ENCODE measurements at places on chromosomes 2 and 18.

DNA sequence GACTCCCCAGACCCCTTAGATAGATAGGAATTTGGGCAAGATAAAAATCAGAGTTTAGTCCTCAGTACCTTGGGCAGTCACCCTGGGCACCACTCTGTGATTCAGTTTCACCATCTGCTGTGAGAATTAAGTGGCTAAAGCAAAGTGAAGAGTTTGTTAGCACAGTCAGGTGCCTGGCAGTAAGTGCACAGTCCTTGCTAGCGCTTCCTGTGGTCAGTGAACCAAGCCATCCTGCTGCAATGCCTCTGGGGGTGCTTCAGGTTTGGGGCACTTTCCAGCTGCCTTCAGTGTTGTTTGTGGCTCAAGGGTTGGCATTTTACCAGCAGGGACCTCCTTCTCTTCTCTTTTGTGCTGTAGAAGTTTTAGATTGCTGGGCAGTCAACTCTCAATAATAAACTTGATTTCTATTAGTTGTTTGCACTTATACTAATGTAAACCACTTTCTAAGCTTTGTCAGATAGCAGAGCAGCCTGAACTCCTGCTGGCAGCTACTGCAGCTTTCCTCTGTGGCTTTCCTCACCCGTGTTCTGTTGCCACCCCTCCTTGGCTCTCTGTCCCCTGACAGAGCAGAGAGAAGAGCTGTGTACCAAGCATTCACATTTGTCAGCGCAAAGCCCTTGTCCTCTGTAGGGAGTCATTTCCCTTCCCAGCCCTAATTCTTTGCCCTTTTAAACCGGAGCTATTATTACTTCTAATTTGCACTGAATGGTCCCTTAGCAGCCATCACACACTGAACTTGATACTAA lies 48.4 kb upstream of the RMP24 start:
- no peak for DNase-seq

GRCh38 chr2:239179851-239180371 lies 220.9 kb downstream of the HDAC4 start:
- no peak for DNase-seq

DNA sequence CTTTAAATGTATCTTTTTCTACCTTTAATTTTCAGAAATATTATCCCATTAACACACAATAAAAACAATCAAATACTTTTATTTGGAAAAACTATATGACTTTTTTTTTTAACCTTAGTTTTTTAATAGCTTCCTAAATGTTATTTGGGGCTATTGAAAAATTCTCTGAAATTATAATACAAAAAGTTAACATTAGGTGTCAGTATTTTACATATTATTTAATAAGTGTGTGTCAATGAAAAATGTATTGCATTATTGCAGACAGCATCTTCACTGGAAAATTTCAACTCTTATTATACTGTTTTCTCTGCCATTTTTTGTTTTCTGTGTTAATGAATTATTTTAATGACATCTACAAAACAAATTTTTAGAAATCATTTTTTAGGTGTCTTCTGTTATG lies 51.1 kb upstream of the ARHGAP15 start:
- no peak for DNase-seq

DNA sequence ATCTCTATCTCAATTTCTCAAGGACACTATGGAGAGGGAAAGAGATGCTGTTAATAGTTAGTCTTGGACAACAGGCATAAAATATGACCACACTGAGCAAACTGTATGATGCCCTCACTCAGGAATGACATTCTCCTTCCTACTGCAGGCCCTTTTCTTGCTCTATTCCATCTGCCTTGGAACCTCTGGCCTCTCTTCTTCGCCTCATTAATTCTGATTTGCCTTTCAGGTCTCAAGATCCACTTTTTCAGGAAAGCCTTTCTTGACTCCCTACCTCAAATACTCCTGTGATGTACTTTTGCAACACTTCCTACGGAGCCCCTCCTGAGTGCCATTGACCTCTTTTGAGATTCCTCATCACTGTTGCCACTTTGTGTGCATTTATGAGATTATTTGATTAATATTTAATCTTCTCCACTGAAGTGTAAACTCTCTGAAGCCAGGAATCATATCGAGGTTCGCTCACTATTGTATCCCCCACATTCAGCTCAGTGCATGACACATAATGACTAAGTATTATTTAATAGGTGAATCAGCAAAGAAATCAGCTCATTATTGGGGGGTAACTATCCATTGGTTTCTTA lies 21.3 kb upstream of the SPP2 start:
- no peak for DNase-seq

DNA sequence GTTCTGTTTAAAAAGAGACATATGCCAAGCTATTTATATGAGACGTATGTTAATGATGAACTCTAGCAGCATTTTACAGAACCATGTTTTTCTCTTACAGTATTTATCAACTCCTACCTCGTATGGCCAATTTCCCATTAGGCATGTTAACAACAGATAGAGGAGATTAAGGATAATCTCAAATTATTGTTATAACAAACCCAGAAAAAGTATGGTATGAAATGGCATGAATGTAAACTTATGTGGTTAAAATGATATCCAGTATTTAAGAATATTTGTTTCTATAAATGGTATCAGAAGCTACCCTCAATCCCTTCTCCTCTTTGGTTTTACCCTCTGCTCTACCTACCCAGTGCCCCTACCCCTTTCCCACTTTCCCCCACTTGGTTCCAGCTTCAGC lies 132.0 kb downstream of the IKZF2 start:
- no peak for DNase-seq

- DNase-seq = no peak
Observed at GRCh38 chr2:86241611-86242010, 42.4 kb downstream of the MRPL35 start.

DNA sequence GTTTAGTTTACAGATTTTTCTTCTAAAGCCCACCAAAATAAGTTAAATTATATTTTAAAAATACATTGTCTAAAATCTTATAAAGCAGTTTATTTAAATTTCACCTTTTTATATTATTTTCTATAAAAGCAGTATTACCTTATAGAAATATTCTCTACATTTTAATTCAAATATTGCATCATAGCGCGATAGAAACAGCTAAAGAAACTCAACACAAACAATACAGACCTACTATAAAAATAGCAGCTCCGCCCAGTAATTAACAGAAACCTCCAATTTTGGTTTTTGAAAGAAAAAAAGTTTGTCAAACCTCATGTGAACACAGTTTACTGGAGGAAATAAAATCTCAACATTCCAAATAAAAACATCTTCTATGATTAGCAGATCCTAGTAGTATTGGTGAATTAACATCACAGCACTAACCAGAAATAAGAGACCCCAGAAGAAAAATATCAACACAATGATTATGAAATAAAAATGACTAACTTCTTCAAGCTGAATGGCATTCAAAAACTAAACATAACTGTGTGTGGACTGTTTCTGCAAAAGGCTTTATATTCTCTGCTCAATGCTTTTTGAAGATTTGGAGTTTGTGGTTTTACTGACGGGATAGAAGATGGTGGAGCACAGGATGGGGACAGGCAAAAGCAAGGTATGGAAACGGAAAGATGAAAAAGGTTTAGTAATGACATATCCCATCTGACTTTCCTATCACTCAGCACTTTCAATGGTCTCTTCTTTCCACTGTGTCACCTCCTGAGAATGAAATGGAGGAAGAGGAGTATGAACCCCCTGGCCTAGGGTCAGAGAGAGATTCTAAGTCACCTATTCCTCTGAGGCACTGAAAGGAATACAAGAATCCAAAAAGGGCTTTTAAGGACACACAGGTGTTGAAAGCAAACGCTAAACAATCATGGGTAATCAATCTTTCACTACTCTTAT lies 17.5 kb downstream of the MAP4K3 start:
- DNase-seq = no peak

DNA sequence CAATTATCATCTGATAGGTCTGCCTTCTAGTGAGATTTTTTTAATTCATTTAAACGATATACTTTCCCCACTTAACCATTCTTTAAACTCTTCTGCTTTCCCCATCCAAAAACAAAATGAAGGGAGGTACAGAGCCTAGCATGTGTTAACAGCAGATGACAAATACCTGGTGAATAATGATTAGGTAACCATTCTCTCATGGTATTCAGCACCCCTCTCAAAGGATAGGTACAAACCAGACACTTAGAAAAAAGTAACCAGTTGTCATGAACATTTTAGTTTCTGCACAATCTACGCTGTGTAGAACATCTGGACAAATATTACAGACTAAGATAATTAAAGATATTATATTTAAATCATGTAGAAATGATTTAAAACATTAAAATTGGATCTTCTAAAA lies 56.3 kb downstream of the DNAH7 start:
- no peak for DNase-seq

GRCh38 chr2:65340898-65341681 lies 91.3 kb downstream of the SPRED2 start:
- DNase-seq = no peak

All from NCI-H146 (cell line).